Endodermal cell (in vitro differentiated cells): ENCODE measurements at places on chromosomes 12 and 14.

DNA sequence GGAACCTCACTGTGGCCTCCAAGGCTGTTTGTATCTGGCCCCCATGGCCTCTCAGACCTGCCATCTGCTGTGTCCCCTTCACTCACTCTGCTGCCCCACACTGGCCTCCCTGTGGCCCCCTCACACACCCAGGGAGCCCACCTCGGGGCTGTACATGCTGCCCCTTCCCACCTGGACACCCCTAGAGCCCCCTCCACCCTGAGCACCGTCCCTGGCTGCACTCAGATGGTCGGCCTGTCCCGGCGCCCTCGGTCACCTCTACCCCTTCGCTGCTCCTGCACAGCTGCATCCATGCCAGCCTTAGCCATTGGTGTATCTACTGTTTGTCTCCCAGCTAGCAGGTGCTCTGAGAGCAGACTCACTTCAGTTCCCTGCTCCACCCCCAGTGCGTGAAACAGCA is 144.4 kb downstream of the RIMBP2 start:
- DNase-seq = no peak

DNA sequence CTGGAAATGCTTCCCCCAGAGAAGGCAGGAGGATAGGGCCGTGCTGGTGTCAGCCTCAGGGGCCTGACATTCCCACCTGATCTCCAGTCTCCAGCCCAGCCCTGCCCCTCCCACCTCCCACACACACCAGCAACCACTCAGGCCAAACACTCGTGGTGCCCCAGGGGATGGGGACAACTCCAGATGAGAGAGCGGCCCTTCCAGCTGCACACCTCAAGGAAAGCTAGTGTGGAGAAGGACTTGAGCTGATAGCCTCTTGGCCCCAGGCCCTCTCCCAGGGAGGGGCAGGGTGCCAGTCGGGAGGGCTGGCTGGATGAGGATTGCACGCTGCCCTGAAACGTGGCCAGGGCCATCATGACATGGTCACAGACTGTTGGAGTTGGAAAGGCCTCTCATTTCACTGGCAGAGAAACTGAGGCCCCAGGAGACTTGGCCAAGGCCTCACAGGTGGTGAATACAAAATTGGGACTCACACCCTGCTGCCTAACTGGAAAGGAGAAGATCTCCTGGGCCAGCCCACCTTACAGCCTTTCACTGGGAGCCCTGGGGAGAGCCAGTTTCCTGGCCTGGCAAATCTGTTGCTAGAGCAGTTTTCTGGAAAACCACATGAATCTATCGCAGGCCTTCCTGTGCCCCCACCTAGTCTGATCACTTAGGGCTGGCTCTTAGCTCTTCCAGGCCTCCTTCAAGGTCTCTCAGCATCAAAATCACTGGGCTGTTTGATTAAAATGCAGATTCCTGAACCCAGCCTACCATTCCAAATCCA is 52.1 kb downstream of the IRF2BPL start:
- no peak for DNase-seq

GRCh38 chr12:48602192-48602989 is 32.5 kb upstream of the LALBA start:
- no peak for DNase-seq

- no peak for DNase-seq
Observed at GRCh38 chr14:70735043-70735442, 74.3 kb downstream of the MAP3K9 start.

- no peak for DNase-seq
Observed at GRCh38 chr12:79725987-79726386, 35.2 kb upstream of the PAWR start.

DNA sequence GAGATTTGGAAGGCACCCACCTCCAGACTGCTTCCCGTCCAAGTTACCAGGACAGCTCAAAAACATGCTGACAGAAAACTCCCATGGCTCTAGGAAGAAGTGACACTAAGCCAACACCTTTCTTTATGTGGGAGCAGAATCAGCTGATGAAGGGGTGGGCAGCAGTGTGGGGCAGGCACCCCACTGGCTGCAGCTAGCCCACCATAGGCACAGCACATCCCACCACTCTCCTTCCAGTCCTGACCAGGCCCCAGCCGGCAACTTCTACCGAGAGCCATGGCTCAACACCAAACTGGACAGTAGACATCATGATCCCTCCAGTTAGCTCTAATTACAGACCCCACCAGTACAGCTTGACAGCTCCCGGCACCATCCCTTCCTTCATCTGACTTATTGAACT is 45.0 kb downstream of the SH2B3 start:
- peak; percentile 22 for DNase-seq

DNA sequence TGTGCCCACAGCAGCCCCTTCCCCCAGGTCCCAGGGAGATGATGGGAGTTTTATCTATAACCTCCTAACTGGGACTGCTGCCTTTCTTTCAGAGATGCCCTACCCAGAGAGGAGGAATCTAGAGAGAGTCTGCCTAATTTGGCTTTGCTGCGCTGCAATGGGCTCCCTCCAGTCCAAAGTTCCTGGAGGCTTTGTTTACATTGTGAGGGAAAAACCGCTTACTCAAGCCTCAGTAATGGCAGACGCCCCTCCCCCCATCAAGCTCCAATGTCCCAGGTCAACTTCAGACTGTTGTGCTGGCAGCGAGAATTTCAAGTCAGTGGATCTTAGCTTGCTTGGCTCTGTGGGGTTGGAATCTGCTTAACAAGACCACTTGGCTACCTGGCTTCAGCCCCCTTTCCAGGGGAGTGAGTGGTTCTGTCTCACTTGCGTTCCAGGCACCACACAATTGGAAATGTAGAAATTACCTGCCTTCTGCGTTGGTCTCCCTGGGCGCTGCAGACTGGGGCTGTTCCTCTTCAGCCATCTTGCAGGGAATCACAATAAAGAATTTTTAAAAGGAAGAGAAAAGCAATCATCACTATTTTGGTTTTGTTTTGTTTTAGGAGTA is 262.5 kb downstream of the FOXG1 start:
- DNase-seq = peak; percentile 81

GRCh38 chr12:127571578-127571977 is 695.4 kb upstream of the TMEM132C start:
- DNase-seq = no peak

- DNase-seq = no peak
Observed at GRCh38 chr12:64544371-64545080, 65.8 kb upstream of the RASSF3 start.

DNA sequence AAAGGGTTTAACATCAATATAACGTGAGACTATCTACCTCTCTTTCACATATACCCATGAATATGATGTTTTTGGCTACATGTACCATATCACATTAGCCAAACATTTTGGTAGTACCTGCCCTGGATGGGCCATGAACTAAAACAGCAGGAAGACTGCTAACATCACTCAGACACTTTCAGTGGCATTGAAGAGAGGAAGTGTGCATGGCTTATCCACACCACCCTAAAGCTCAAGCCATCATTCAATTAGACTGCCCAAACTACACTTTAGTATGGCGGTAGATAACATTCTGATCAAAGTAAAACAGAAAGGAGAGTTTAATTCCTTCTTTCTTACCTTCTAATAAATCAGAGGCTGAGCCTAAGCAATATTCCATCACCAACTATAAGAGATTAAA is 103.0 kb downstream of the PEBP1 start:
- DNase-seq = no peak

- peak; percentile 76 for DNase-seq
Observed at GRCh38 chr12:72273499-72273837, 1.3 kb downstream of the TRHDE start.

DNA sequence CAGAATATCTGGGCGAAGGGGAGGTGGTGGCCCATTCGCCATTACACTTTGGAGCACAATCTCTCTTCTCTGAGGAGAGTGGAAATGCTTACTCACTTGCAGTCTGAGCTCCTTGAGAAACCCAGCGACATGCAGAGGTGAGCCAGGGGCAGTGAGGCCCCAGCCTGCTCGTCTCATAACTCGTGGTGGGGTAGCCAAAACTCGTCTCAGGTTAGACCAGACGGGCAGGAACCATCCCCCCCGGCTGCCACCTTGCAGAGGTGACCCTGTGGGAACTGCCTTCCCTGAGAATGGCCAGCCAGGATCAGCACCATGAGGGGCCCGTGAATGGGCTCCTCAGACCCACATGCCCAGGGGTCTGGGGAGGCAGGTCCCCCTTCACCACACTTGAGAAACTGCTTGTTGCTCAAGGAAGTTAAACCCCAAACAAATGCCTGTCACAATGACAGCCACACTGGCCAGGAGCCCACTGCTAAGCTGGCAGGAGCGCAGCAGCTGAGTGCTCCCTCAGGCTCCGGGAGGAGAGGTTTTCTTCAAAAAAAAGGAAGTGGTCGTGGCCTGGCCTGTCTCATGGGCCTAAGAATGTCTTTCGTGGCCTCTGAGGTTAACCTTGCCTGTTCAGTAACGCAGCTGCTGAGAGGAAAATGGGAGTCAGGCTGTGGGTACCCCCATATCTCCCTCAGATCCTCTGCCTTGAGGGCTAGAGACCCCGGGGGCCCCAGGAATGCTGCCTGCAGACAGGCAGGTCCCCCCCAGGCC is 9.2 kb upstream of the ALDH2 start:
- peak; percentile 60 for DNase-seq

DNA sequence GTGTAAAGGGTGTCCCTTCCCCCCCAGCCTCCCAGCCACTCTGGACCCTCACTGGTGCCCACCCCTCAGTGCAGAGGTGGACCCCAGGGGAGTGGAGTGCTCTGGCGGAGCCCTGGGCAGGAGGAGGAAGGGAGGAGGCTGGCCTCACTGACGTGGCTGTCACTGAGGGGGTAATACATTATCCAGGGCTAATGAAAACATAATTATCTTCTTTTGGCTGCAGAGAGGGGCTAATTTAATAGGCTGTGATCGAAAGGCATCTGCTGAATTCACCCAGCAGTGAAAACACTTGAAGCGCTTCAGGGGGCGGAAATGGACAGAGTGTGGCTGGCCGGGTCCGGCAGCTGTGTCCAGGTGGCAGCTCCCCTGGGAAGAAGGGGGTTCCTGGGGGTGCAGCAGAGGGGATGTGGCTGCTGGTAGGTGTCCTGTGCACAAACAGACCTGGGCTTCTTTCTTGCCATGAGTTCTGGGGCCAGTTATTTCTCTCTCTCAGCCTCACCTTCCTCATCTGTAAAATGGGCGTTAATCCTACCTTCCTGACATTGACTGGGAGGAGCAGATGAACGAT is 3.7 kb upstream of the NOS1 start:
- no peak for DNase-seq

DNA sequence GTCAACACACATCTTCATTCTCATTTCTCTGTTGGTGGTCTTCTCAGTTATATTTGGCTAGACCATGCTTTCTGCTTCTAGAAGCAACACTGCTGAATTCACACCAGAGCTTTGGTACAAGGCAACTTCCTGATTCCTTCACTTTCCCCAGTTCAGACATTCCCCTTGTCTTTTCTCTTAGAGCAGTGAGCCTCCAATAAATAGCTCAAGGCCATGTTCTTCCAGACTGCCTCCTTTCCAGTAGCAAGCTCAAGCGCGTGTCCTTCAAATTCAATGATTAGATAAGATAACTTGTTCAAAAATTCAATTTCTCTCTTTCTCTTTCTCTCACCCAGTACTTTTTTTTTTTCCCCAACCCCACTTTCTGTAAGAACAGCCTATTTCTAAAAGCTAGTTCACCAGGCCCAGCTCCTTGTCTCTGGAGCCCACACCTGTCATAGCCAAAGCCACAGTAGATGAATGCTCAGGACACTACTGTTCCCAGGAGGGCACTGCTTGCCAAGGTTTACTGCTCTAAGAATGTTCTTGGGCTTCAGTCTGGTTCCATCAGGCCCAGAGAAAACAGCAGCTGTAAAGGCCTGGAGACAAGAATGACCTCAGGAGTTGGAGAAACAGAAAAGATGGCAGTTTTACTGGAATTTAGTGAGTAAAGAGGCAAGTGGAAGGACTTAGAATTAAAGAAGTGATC is 17.7 kb downstream of the TBK1 start:
- no peak for DNase-seq

- no peak for DNase-seq
Observed at GRCh38 chr12:61956545-61956944, 303.7 kb upstream of the USP15 start.
